Aorta (tissue), 5 donors: ENCODE measurements at places on chromosomes 3 and 15.
A peak's percentile ranks its signal among the peaks of the same experiment; 100 is the strongest.

GRCh38 chr3:108153451-108153981 lies 62.7 kb upstream of the CD47 start:
- DNase-seq: no peak

DNA sequence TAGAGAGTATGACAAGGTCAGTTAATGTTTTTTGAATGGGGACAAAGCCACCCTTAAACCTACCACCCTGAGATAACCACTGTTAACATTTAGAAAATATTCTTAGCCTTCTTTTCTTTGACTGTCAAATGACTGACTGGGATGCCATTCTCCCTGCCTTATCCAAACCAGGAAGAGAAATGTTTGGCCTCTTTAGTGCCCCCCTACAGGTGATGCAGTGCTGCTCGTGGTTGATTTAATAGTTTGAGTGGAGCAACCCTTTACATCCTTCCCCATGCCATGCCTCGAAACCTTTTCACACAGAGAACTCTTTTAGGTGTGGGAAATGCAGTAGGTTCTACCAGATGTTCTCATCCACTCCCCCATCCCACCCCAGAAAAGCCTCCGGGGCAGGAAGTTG lies 38.7 kb upstream of the UMPS start:
- no peak for DNase-seq

- no peak for DNase-seq
These were observed 144.3 kb downstream of the ALCAM start for GRCh38 chr3:105511031-105511430.

- DNase-seq: no peak
These were observed 50.8 kb upstream of the RPL32 start for GRCh38 chr3:12891985-12892839.

- no peak for DNase-seq
These were observed 51.6 kb downstream of the ATP10A start for GRCh38 chr15:25811481-25811906.

DNA sequence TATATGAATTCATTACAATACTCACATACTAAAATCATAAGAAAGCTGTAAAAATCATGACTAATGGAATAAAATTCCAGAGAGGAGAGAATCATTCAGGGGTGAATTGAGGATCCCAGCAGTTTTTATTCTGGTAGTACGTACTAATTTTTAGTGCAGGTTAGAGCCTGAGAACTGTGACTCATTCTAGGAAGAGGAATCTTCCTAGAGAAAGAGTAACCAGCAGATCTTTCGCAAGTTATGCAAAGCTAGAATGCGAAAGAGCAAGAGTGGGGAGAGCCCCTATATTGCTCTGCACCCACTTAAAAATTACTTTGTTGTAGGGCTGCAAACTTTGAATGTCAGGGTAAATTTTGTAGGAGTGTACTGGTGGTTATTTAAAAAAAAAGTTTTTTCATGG lies 303.6 kb upstream of the ARPP21 start:
- DNase-seq: no peak

DNA sequence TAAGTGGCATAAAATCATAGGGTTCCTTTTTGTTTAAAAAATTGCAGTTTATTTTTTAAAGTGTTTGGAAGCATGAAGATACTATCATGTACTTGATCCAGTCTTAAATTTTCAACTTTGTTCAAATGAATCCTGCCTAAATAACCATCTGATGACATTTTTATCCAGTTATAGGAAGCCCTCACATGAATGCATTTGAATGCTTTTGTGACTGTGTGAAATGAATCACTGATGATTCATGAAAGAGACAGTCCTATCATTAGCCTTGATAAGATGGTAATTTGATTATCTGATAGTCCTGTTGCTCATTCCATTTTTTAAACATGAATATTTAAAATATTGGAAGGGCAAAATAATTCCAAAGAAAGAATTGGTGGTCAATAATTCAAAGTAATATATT lies 401.9 kb upstream of the ROBO2 start:
- DNase-seq: no peak

- no peak for DNase-seq
These were observed 5.4 kb downstream of the IFT122 start for GRCh38 chr3:129445471-129445870.

GRCh38 chr3:29077356-29077755 lies 203.5 kb upstream of the RBMS3 start:
- no peak for DNase-seq

GRCh38 chr15:25065876-25066275 lies 111.1 kb downstream of the SNRPN start:
- no peak for DNase-seq

DNA sequence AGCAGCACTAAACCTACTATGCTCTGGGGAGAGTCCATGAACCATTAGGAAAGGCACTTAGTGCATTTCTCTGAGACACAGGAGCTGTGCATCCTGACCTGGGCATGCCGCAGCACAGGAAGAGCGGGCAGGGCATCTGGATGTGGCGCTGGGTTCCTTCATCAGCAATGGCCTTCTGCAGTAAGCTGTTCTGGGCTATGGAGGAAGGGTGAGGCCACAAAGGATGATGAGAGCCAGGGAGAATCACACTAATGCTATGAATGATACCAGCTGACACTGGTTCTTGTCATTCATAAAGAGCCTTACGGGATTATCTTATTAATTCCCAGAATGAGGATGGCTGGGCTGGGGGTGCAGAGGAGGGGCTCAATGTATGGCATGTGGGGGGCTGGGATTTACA lies 12.7 kb upstream of the SCN10A start:
- no peak for DNase-seq

GRCh38 chr15:68234060-68234459 lies 4.5 kb upstream of the CLN6 start:
- no peak for DNase-seq

DNA sequence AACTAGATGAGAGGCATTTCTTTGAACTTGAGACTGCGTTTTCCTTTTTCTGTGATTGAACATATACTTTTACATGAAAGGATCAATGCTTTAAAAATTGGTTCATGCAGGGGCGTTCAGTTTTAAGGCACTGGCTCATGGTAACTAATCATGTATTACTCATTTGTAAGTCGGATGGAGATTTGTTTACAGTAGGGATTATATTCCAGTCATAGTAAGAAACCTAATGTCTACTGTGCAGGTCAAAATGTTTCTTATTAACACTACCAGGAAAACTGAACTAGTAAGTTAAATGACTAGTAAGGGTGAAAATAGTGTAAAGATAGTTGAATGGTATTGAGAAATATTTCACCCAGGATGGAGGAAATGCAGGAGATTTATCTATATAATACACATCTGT lies 258.8 kb upstream of the GBE1 start:
- no peak for DNase-seq

DNA sequence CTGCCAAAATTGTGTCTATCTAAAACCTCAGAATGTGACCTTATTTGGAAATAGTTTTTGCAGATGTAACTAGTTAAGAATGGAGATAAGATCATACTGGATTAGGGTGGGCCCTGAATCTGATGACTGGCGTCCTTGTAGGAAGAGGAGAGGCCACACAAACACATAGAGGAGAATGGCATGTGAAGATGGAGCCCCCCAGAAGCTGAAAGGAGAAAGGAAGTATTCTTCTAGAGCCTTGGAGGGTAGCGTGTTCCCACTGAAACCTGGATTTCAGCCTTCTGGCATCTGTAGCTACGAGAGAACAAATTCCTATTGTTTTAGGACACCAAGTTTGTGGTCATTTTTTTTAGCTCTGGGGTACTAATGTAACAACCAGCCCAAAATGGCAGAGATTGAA lies 423.0 kb upstream of the TPM1 start:
- no peak for DNase-seq

DNA sequence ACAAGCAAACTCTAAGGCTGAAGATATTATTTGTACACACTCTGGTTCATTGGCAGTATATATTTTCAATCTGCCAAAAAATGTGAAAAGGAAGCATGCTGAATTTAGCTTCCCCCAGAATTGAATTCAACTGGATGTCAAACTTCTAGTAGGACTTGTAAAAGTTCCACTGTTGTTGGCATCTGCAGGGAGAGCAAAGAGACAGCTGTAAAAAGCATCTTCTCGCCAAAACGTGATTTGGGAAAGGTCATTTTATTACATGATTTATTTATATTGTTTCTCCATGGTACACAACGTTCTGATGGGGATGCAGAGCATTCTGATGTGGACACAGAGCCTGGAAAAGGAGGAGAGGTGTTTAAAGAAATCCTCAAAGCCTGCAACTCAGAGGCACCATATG lies 196.7 kb upstream of the ADAMTS9 start:
- DNase-seq: no peak

DNA sequence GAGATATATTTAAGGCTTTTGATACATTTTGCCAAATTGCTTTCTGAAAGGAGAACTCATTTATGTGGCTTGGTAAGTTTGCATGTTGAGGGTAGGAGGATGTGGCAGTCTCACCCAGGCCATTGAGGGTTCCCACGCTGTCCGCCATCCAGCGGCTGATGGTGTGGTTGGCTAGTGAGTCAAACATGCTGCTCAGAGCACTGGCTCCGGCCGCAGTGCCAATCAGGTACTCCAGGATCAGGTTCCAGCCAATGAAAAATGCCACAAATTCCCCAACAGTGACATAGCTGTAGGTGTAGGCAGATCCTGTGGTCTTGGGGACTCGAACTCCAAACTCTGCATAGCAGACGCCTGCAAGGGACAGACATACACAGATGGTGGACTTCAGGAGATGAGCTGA lies 82.3 kb downstream of the CLDN11 start:
- DNase-seq: no peak

- DNase-seq: no peak
These were observed 277.6 kb downstream of the LPP start for GRCh38 chr3:188431553-188431952.

- DNase-seq: no peak
These were observed 368.7 kb upstream of the PROK2 start for GRCh38 chr3:72153477-72154314.

DNA sequence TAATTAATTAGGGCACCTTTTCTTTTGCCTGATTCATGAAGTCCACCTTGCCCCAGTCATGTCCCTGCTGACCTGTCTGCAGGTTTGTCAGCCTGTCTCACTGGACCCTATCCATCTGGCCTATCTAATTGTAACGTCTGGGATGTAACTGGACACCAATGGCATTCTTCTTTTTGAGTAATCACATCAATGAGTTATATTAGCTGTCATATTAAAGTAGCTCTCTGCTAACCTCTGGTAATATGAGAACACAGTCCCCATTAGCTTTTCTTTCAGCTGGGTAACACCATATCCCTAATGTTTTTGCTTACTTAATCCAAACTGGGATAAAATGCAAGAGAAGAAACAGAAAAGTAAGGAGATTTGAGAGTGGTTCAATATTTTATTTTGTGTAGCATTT lies 166.2 kb upstream of the VEPH1 start:
- no peak for DNase-seq

- no peak for DNase-seq
These were observed 70.4 kb downstream of the HES1 start for GRCh38 chr3:194206320-194206719.

DNA sequence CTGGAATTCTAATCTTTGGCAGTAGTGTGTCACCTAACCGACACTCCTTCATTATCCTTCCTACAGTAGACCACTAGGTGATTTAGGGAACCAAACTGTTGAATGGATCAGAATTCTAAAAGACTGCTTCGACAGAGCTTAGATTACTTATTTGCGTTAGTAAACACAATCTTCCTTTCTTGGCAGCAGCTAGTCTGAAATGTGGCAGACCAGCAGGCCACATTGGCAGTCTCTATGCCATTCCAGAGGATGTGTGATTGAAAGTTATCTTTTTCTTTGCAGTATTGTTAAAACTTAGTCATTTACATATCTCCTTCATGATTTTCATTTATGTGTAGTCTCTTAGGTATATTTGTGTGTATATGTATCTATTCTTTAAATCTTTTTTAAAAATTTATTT lies 23.6 kb downstream of the MBNL1 start:
- DNase-seq: no peak

- no peak for DNase-seq
These were observed 107.4 kb upstream of the GRM7 start for GRCh38 chr3:6753536-6753935.

GRCh38 chr15:33114374-33114717 lies 80.2 kb downstream of the FMN1 start:
- no peak for DNase-seq

DNA sequence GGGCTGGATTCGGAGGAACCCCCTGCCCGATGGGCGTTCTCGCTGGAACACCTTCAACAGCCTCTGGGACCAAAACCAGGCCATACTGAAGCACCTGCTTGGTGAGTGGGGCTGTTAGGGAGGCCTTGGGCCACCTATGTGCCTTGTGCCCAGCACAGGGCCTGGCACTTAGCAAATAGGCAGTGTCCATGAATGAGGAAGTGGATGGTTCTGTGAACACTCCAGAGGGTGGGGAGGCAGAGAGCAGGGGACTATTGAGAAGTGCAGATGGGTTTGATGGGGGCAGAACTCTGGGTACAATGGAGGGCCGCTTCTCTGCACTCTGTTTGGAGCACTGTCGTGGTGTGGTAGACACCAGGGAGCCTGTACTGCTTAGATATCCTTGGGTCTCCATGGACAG lies 1.5 kb downstream of the ECE2 start:
- DNase-seq: no peak

- no peak for DNase-seq
These were observed 126.7 kb downstream of the LPP start for GRCh38 chr3:188280627-188281026.

DNA sequence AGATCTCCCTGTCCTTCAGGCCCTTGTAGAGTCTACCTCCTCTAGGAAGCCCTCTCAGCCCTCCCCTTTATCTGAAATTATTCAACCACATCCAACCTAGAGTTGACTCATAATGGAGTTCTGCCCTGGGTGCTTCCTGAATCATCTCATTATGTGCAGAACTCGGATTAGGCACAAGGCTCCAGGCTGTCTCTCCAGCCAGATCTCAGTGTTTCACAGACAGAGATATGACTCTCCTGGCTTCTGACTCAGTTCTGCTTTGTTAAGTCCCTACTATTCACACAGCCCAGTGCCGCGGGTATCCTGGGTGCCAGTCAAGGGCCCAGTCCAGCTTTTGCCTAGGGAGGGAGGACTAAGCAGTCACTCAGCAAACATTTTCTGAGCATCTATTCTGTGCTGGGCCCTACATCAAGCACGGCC lies 9.3 kb downstream of the STRA6 start:
- DNase-seq: no peak

DNA sequence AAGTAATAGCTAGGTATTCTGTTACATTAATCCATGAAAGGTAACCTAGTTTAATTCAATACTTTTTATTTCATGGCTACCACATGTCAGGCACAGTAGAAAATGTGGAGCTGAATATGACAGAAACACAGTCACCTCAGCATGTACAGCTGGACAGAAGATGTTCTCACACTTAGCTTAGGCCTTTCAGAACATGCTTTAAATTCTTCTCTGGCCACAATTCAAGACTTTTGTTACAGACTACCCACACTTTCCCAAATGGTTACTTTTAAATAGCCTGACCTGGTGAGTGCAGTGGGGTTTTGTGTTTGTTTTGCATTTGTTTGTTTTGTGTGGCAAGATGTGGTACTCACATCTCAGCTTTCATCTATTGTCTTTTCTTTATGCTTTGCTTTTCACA lies 1079.5 kb downstream of the IGSF11 start:
- no peak for DNase-seq

- DNase-seq: no peak
These were observed 13.3 kb downstream of the GRAMD2A start for GRCh38 chr15:72184165-72184811.

- peak; percentile 42 for DNase-seq
These were observed 49.4 kb downstream of the CPN2 start for GRCh38 chr3:194301730-194302129.

GRCh38 chr15:20345401-20345958 lies 196.1 kb downstream of the GOLGA6L6 start:
- no peak for DNase-seq
